Inflammatory macrophage (primary cell): ENCODE measurements at places on chromosomes 5 and 9.

DNA sequence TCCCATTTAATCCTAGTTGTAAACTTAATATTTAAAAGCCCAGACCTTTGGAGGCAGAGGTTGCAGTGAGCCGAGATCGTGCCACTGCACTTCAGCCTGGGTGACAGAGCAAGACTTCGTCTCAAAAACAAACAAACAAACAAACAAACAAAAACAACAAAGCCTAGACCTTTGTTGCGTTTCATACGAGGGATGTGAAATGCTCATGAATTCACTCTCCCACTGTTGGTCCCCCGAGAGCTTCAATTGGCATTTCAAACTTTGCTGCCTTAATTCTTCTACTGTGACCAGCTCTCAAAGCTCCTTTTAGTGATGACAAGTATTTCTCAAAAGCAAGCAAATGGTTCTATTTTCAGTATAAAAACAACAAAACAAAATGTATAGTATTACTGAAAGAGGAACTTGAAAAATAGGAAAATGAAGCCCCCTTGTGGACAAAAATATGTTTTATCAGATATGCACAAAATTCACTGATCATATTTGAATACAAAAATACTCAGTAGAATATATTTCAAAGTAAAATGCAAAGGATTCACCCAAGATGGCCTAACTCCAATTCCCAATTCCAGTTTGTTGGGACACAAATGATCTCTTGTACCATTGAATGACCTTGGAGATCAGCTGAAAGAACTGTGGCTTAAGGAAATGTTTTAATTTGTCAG, 140.4 kb downstream of the ESM1 start:
- peak; percentile 80 for DNase-seq

GRCh38 chr9:133707763-133708245, 30.3 kb downstream of the SARDH start:
- no peak for DNase-seq

- DNase-seq = no peak
Measured at GRCh38 chr5:137367951-137368350, 131.2 kb downstream of the SPOCK1 start.

DNA sequence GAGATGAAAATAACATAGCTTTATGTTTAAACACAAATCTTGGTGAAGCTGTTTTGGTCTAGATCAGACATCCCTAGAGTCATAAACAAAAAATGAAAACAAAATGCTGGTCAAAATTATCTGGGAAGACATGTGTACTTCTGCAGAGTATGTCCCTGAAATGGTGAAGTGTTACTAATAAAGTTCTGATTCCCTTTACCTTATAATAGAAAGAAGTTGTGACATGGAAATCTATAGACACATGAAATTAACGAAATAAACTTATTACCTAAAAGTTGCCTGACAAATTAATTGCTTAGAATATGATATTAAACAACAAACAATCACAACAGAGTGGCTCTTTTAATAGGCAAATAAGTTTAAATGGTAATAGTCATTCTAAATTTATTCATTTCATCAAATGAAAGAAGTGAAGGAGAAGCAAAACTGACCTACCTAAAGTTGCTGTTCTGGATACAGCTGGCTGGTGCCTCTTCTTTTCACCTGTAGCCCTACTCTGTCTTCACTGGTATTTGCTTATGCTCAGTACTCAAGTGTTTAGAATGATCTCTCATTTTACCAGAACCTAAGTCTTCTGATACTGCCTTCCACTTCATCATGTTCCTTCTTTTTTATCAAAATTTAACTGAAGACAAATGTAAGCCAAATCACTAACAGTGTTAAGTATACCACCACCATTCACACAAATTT, 38.8 kb downstream of the FNIP1 start:
- DNase-seq = no peak

- DNase-seq = no peak
Measured at GRCh38 chr9:89775641-89776040, 170.8 kb downstream of the GADD45G start.
